ENCODE measurements at places on chromosomes 13 and 19.
A peak's percentile ranks its signal among the peaks of the same experiment; 100 is the strongest.

DNA sequence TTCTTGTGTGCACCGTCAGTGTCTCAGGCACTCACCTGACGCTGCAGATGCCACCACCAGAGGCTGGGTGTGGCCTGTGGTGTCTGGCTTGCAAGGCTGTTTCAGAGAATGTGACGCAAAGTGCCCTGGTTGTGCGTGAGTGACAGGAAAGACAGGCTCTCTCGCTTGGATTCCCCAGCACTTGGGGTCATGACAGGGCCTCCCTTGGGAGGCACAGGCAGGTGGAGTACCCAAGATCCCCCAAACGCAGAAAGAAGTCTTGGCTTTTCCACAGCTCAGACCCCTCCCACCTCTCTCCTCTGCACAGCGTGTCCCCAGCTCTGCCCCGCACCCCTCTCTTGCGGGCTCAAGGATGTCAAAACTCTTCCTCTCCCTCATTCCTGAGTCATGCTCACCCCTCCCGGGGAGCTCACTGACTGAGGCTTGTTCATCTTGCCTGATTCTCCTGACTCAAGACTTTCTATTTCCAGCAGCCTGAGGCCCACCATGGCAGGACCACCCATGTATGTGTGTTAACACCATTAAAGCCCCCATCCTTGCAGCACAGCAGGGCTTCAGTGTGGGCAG is 21.0 kb downstream of the DHX34 start:
- peak; percentile 73 for DNase-seq

DNA sequence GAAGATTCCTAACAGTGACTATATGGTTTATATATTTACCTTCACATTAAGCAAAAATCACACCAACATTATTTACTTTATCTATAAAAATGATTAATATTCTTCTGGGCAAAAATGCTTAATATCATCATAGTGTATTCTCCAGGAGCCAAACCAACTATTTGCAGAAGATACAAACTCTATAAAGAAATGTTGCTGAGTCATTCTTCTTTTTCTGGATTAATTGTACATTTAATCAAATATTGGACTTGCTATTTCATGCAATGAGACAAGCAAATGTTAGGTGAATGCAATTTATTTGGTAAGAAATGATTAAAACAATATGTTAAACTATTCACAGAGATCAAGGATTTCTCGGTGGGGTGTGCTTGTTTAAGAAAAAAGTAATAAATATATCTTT is 1075.8 kb downstream of the PCDH9 start:
- DNase-seq: no peak

GRCh38 chr13:40878321-40878720 is 88.9 kb downstream of the SLC25A15 start:
- no peak for DNase-seq

GRCh38 chr13:105778196-105778595 is 757.3 kb downstream of the EFNB2 start:
- no peak for DNase-seq

- no peak for DNase-seq
These were observed 426.6 kb downstream of the NDFIP2 start for GRCh38 chr13:79907527-79907926.

- DNase-seq: no peak
These were observed 1.9 kb downstream of the PTPRS start for GRCh38 chr19:5338656-5339197.

GRCh38 chr13:80782441-80782840 is 441.5 kb upstream of the SPRY2 start:
- no peak for DNase-seq

DNA sequence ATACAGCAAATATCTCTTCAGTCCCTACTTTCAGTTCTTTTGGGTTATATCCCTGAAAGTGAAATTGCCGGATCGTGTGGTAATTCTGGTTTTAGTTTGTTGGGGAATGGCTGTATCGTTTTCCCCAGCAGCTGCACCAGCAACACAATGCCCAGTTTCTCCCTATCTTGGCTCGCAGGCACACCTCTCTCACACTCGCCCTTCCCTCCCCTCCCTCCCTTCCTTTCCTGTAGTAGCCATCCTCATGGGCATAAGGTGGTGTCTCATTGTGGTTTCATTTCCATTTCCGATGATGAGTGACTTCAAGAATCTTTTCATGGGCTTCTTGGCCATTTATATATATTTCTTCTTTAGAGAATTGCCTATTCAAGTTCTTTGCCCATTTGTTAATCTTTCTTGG is 8.6 kb upstream of the GPR18 start:
- no peak for DNase-seq

DNA sequence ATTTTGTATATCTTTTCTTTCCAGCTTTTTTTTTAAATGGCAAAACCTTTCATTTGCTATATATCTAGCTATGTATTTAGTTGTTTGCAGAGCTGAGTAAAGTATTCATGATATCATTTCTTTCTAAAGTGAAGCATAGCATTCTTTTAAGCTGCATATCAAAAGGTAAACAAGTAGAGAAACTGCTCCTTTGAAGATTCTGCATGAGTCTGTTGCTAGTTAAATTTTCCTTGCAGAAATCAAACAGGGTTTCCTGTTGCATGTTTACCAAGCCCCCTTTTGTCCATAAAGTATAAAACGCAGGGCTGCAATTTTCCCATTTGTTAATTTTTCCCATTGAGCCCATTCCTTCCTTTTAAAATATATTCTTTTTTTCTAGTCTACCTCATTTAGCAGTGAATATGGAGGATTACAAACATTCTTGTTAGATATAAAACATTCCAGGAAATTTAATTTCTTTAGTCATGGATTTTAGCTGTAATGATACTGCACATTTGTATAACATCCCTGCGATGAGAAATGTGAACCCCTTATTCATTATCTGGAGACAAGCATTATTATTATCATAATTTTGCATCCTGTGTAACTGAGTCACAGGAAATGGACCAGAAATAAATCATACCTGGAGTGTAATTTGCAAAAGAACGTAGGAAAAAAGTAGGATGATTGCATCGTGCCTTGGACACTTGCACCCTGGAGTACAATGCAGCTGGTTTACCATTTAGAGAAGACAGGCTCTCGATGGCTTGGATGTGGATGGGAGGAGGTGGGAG is 110.9 kb upstream of the ARGLU1 start:
- DNase-seq: no peak

DNA sequence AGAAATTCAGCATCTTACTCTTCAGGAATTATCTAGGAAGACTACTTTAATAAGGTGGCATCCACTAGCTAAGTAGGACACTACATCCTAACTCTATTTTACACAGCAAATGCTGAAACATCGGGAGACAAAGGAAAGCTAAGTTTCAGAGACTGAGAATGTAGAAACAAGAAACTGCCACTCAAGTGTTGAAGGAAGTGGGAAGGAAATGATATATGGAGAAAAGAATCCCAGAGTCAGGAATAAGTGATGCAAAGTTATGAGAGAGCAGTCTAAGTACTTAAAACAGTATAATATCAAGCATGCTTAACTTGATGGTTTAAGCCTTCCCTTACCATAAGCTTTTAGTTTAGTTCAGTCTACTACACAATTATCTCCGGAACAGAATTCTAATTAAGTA is 52.4 kb downstream of the RBM26 start:
- DNase-seq: no peak

DNA sequence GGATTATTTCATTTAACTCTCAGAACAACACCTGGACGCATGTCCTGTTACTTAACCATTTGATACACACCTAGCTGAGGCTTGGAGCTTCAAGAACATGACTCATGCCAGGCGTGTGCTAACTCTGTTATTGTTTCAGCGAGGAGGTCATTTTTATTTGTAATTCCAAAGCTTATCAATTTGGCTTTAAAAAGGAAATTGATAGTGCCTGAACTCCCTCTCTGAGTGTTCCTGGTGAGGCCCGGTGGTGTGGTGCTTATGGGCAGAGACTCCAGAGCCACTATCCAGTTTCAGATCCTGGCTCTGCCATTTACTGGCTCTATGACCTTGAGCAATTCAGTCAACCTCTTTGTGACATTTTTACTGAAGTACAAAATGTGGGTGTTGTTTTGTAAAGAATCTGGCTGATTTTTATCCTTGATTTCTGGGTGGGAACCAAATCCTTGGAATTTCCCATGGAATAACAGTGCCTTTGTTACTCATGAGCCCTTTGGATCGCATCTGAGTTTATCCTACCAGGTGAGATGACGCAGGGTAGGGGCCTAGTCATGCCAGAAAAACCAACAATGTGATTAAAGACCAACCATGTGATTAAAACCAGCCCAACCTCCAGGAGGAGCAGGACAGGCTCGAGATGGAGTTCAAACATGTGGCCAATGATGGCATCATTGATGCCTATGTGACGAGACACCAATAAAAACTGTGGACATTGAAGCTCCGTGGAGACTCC is 198.8 kb downstream of the MYO16 start:
- DNase-seq: no peak

DNA sequence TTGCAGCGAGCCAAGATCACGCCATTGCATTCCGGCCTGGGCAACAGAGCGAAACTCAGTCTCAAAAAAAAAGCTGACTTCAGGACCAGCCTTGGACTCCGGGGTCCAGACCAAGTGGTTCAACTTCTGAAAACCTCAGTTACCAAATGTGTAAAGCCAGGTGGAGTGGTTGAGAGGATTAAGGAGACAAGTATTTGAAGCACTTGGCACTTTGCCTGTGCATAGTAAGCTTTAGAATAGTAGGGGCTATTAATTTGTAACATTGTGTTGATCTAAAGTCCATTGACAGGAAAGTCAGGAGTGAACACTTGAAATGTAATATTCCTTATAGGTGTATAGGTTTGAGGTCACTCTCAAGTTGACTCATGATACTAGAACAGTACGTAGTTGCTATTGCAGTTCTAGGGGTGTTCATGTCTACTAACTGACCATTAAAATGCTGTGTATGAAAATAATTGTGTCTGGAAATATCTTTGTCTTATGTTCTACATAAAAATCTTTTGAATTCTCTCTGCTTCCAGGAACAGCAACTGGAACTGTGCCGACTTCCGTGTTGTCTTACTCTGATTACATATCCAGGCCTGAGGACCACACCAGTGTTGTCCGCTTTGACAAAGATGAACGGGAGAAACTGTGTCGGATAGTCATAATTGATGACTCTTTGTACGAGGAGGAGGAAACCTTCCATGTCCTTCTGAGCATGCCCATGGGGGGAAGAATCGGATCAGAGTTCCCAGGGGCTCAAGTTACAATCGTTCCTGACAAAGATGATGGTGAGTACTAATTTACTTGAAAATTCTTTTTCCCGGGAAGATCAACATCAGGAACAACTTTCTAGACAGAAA is 97.4 kb downstream of the FREM2 start:
- DNase-seq: no peak

DNA sequence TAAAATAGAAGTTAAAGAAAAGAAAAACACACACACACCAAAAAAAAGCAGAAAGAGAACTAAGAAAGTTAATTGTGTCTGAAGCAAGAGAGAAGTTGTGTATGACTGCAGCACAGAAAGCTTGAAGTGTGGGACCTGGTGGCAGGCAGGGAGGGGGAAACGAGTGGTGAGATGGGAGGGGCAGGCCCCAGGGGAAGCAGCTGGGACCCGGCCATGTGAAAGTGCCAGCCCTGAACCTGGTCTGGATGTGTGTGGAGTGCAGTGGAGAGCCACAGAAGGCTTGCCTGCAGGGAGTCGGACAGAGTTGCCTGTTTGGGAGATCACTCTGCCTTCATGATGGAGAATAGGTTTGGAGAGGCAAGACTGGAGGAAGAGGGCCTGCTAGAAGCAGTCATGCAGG is 199.0 kb downstream of the GGACT start:
- DNase-seq: no peak

DNA sequence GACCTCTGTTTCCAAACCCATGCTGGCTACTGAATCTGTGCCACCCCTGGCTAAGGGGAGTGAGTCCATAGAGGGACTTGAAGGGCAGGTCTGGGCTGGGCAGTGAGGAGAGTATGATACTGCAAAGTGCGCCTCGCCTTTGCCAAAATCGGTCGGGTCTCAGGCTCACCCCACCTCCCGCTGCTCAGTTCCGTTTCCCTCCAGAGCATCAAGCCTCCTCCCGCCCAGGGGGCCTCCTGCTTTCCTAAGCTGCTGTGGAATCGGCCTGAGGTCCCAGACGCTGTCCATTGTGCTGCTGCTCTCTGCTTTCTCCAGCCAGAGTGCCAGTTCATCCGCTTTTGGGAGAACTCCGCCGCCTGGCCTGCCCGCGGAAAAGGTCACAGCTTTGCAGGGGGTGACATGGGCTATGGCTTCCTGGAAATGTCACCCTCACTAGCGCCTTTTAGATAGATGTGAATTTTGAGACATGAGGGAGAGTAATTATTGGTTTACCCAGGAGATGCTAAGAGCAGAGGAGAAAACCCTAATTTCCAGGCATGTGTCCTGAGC is 1418.4 kb downstream of the UQCRFS1 start:
- DNase-seq: no peak

GRCh38 chr19:42184401-42184861 is 33.0 kb downstream of the DEDD2 start:
- peak; percentile 60 for DNase-seq

GRCh38 chr19:1279782-1280341 is 4.5 kb downstream of the FAM174C start:
- DNase-seq: peak; percentile 79

GRCh38 chr13:84362777-84363176 is 480.5 kb upstream of the SLITRK1 start:
- no peak for DNase-seq

GRCh38 chr19:1725100-1726064 is 27.9 kb upstream of the ONECUT3 start:
- peak; percentile 27 for DNase-seq

GRCh38 chr19:38679839-38680238 is 32.4 kb downstream of the ACTN4 start:
- DNase-seq: no peak

DNA sequence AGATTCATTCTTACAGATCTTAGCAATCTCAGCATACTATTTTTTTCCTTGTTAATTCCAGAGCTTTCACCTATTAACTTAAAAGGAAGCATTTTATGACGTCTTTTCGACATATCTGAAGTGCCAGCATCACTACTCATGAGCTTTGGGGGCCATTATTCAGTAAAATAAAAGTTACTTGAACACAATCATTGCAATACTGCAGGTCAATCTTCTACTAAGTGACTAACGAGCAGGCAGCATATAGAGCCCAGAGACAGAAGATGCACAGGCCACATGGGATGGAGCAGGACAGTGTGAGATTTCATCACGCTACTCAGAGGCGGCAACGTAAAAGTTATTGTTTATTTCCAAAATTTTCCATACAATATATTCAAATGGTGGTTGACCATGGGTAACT is 382.6 kb downstream of the PCDH9 start:
- DNase-seq: no peak

GRCh38 chr13:90493667-90494066 is 853.8 kb upstream of the MIR17HG start:
- no peak for DNase-seq

- DNase-seq: no peak
These were observed 41.6 kb upstream of the MTUS2 start for GRCh38 chr13:28778308-28779215.

DNA sequence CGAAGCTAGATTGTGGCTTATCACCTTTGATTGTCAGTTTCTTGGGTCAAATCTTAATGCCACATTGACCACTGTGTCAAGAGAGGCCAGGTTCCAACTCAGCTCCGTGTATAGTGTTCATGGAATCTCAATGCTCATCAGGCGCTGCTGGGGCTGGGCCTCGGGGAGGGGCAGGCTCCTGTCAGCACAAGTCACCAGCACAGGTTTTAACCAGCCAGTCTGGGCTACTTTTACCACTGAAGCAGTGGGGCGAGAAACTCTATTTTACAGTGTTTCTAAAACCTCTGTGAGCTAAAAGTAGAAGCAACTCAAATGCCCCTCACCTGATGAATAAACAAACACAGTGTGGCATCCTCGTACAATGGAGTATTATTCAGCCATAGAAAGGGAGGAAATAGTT is 118.7 kb upstream of the GJB6 start:
- DNase-seq: no peak

- no peak for DNase-seq
These were observed 5.3 kb downstream of the SLC27A1 start for GRCh38 chr19:17475541-17476115.
